Hematopoietic multipotent progenitor cell treated with erythropoietin and hydrocortisone succinate and interleukin-3 and kit ligand, for 15 days (in vitro differentiated cells): ENCODE measurements at places on chromosomes 12 and 14.
A peak's percentile ranks its signal among the peaks of the same experiment; 100 is the strongest.

- no peak for DNase-seq
Observed at GRCh38 chr12:130452546-130452945, 114.9 kb downstream of the PIWIL1 start.

GRCh38 chr12:78898416-78898815 is 33.8 kb downstream of the SYT1 start:
- no peak for DNase-seq

- DNase-seq = peak; percentile 7
Observed at GRCh38 chr12:7439579-7440505, 4.1 kb downstream of the CD163L1 start.

- no peak for DNase-seq
Observed at GRCh38 chr12:128365651-128366231, 98.8 kb downstream of the TMEM132C start.

- DNase-seq = no peak
Observed at GRCh38 chr14:66624336-66624937, 116.5 kb downstream of the GPHN start.

- DNase-seq = no peak
Observed at GRCh38 chr12:111012918-111013317, 92.5 kb upstream of the MYL2 start.

DNA sequence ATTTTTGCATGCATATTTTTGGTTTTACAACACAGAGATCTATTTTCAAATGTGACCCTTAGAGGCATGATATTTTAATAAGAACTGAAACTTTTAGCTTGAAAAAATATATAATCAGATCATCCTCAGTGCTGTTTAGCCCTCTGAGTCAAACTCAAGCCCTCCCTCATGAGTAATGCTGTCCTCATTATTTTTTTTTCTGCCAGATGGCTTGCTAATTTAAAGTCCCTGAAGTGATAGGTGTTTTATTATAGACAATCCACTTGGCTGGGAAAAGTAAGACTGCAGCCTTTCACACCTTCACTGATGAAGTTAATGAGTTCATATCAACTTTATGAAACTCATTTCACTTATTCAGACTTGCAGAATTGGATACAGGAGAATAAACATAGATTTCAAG is 227.7 kb downstream of the SLC16A7 start:
- no peak for DNase-seq

GRCh38 chr14:85471744-85472143 is 58.2 kb upstream of the FLRT2 start:
- no peak for DNase-seq

DNA sequence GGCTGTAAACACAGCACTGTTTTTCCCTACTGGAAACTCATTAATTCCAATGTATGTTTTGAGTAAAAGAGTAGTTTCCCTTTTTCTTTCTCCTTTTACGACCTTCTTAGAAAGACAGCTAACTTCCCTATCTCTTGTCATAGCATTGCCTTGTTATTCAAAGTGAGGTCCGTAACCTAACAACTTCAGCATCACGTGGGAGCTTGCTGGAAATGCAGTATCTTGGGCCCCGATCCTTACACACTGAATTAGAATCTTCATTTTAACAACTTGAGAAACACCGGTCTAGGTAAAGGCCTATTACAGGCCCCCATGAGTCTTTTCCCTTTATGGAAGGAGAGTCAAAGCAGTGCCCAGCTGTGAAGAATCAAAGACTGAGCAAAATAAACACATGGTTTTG is 230.7 kb upstream of the PRKD1 start:
- no peak for DNase-seq

DNA sequence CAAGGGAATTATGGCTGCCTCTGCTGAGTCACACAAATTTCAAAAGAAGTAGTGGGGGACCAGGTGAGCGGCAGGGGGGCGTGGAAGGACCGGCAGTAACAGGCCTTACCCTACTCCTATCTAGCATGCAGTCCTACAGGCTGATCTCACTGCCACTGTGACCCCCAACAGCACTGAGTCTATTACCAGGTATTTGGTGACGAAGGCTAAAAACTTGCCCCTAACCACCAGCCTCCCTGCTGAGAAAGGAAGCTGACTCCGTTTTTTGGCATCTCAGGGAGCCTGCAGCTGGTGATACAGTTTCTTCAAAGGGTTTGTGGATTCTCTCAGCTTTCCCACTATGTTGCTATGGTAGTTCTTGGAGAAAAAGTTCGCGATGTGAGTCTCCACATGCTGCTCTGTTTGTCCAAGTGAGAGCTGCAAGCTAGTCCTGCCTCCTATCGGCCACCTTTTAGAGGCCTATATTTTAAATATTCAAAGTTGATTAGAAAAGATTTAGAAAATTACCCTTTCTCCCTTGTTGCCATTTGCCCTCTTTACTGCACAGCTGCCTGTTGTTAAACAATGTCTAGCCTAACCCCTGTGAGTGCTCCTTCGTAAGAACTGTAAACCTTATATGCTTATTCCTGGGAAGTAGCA is 57.1 kb upstream of the SLCO1B1 start:
- no peak for DNase-seq

- DNase-seq = no peak
Observed at GRCh38 chr12:18932211-18932610, 194.3 kb downstream of the CAPZA3 start.

DNA sequence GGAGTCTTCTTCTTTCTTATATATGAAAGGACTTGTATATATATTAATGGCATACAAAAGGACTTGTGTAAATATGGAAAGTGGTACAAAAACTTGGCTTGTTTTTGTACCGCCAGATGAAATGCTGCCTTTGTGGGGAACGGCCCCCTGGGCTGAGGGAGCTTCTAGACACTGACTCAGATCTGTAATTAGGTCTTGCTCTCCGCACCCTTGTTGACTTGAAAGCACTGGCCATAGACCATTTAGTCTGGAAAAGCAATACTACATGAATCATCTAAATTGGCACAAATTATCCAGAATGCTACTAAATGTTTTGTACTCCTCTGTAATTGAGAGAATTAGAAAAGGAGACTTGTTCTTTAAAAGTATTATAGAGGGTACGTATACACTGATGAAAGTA is 399.9 kb upstream of the RGS6 start:
- DNase-seq = no peak

GRCh38 chr12:124428792-124429281 is 133.9 kb downstream of the RFLNA start:
- no peak for DNase-seq
